Lung (tissue), 17 donors: ENCODE measurements at places on chromosomes 1 and 21. TPM values are rescaled to one million over a fixed set of nuclear protein-coding genes. Genes with fewer than 3 reads are reported as not detected.

Gene PCSK9
- total RNA-seq, result 26.6 TPM

Gene LAD1
- 37.8 TPM for total RNA-seq

Gene CFHR5
- total RNA-seq, result not detected

Gene UBE2G2
- 93.2 TPM for total RNA-seq

Gene BOLA1
- 12.5 TPM for total RNA-seq

Gene IRF6
- 29.2 TPM for total RNA-seq

Gene NEGR1
- total RNA-seq, result 7.3 TPM

Gene NME7
- 22.9 TPM for total RNA-seq

Gene ALX3
- not detected for total RNA-seq

- DNase-seq, result no peak
Observed at GRCh38 chr1:161736335-161736969, 13.1 kb upstream of the DUSP12 start.

DNA sequence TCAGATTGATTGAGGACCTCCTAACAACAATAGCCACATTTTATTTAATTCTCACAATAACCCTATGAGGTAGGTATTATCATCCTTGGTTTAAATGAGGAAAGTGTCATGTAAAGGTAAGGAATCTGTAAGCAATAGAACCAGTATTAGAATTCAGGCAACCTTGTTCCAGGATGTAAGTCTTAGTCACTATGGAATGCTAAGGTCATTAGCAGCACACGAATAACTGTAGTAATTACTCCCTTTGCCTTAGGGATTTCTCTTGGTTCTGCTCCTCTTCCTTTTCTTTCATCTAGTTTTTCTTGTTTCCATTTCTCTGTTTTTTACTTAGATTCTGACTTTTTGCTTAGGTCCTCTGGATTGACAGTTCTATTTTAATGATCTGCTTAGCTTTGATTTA lies 23.1 kb upstream of the ATP6V1G3 start:
- DNase-seq, result no peak

DNA sequence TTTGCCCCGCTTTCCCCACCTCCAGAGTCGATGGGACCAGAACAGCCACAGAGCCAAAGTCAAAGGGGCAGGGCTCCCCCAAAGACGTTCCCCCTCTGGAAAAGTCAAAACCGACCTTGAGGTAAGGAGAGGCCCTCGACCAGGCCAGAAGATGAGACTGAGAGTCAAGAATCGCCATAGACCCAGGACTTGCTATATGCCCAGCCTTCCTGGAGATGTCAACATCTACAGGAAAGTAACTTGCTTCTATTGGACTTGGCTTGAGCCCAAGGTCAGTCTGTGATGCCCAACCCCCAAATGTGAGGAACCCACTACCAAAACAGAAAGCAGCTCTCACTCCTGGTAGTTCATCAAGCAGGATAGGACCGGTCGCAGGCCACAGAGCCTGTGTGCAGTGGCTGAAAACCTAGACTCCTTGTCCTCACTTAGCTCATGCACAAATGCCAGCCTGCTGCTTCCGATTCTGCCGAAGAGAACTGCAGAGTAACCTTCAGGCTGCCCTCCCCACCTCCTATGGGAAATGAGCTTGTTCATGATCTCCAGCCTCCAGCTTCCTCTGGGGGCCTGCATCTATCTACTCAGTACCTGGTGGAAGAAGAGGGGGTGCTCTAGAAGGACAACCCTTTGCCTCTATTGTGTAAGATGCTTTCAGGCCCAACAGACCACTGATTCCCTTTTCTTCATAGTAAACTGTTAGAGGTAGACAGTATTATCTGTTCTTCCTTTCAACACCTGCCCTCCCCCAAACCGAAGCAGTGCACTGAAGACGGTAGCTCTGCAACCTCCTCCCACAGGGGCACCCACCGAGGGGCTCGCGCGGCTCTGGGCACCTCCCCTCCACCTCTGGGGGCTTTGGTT lies 1.4 kb downstream of the ACOT7 start:
- no peak for DNase-seq

DNA sequence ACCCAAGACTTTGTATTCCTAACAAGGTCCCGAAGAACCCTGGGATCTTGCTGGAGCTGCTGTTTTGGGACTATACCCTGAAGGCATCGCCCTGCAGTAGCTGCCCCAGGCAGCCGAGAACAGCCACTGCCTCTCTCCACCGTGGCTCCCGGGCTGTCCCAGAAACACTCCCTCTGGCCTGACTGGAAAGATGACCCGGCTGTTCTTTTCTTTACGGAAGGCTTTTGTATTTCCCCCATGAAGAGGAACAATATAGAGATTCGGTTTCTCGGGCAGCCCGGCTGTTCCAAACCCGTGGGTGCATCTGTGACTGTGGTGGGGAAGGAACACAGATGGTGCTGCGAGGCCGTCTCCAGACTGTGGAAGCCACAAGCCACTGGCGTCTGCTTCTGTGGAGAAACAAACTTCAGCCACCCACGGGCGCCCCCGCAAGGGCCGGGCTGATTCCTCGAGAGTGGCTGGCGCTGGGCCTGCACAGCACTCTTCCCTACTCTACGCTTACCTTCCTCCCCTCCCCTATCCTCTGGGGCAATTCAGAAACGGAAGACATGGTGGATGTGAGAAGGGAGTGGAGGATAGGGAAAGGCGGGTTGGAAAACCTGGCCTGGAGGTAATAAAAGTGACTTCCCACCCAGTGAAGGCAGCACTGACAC lies 33.7 kb upstream of the VASH2 start:
- DNase-seq, result peak; percentile 49

- no peak for DNase-seq
Observed at GRCh38 chr1:25562101-25562927, 18.9 kb downstream of the LDLRAP1 start.
